ENCODE measurements at places on chromosomes 13 and 19.
A peak's percentile ranks its signal among the peaks of the same experiment; 100 is the strongest.

- DNase-seq: peak; percentile 45
Measured at GRCh38 chr19:5967994-5968430, 9.9 kb downstream of the RANBP3 start.

- DNase-seq: no peak
Measured at GRCh38 chr19:46303691-46304397, 7.0 kb downstream of the HIF3A start.

DNA sequence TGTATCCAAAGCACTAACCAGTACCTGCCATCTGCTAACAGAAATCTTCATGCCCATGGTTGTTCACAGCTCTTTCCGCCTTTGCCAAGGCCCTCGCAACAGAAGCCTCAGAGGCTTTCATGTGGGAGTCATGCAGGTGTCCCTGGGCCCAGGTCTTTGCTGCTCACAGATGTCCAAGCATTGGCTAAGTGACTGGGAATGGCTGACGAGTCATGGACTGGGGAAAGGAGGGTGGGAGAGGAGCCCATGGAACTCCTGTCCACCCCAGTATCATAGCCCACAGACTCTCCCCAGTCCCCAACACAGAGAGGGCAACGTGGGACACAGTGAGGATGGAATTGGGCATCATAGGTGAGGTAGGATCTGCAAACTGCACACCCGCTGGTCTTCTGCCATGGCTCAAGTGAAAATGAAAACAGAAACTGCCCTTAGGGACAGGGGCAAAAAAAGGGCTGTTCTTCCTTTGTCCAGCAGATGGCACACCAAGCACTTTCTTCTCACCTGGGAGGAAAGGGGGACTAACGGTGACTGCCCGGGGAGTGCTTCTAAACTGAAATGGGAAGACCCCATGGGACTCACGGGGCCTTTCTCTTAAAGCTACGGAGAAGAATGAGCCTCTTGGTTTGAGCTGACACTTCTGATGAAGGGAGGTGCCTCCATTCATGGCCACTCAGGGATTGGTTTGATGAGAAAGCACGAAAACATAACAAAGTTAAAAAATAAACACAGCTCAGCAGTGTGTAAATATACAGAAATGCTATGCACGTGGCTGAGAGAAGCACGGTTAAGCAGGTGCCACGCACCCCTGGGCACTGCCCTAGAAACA is 11.1 kb upstream of the DHRS12 start:
- peak; percentile 63 for DNase-seq

GRCh38 chr13:49933511-49933910 is 2.6 kb downstream of the SPRYD7 start:
- DNase-seq: no peak

- no peak for DNase-seq
Measured at GRCh38 chr13:26485786-26486185, 71.7 kb upstream of the WASF3 start.

- DNase-seq: no peak
Measured at GRCh38 chr13:80726868-80727267, 385.9 kb upstream of the SPRY2 start.

- no peak for DNase-seq
Measured at GRCh38 chr13:80379245-80379644, 38.3 kb upstream of the SPRY2 start.

- DNase-seq: no peak
Measured at GRCh38 chr19:50649433-50650391, at the start of gene C19orf81. C19orf81 (plus strand) TSS chr19:50649445; CDS start chr19:50649445, 0 bp downstream.

DNA sequence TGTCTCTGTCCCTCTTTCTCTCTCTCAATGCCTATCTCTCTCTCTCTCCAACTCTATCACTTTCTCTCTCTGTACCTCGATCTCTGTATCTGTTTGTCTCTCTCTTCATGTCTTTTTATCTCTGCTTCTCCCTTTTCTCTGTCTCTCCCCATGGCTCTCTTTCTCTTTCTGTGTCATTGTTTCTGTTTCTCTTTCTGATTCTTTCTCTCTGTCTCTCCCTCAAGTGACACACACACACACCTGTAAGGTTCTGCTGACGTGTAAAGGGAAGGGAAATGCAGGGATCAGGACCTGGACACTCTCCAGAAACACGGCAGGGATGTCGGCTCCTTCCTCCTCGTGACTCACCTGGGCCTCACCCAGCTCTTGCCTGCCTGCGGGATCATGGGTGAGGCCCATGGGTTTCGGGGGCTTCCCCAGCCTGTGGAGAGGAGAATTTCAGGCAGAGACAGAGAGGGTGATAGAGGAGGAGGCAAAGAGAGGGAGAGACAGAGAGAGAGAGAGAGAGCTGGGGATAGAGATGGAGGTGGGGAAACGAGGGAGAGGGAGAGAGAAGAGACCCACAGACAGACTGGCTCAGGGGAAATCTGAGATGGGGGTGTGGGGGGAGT is 5.4 kb upstream of the PLAUR start:
- no peak for DNase-seq

GRCh38 chr13:84439108-84439507 is 556.8 kb upstream of the SLITRK1 start:
- no peak for DNase-seq

DNA sequence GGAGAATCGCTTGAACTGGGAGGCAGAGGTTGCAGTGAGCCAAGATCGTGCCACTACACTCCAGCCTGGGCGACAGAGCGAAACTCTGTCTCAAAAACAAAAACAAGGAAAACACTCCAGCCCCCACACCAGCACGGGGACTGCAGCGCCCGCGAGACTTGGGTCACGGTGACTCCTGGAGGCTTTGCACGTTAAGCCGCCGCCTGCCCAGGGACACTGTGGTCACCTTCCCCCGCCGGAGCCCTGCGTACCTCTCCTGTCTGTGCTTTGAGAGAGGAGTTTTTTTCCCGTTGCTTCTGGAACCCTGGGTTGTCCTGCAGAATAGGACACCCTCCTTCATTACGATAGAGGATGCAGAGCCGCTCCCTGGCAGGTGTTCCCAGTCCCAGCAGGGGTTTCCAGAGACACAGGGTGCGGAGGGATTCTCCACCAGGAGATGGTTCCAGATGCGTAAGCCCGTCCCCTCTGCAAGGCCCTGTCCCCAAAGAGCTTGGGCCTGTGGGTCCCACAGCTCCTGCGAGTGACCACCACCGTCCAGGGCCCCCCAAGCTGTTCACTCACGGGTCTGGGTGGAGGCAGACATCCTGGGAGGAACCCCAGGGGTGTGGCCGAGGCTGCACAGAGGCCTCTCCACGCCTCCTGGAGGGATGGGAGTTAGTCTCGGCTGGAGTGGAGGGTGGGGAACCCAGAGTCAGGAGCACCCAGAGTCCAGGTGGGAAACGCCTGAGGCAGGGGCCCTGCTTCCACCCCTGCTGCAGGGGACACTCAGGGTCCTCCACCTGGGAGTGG is 42.8 kb upstream of the NDUFS7 start:
- no peak for DNase-seq

- peak; percentile 36 for DNase-seq
Measured at GRCh38 chr19:41997121-41997850, 3.3 kb upstream of the ATP1A3 start.

- DNase-seq: no peak
Measured at GRCh38 chr13:108917581-108917980, 288.2 kb downstream of the MYO16 start.

DNA sequence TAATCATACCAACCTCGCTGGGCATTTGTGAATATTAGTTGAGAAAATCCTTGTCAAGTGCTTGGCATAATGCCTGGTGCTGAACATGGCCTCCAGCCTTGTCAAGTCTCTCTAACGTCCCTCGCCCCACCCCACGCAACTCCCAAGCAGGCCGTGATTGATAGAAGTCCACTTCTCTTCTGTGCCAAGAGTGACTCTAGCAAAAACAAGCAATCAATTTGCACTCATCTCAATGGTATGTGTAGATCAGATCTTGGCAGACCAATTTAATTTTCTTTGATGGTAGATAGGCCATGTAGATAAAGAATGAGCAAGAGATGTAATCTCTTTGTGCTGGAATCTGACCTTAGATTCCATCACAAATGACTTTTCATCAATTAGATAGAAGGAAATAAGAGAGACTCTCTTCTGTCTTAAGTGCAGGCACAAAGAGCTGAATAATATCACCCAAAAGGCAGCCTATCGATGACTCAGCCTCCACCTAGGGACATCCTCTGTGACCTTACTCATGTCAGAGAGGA is 31.0 kb upstream of the KATNAL1 start:
- no peak for DNase-seq

DNA sequence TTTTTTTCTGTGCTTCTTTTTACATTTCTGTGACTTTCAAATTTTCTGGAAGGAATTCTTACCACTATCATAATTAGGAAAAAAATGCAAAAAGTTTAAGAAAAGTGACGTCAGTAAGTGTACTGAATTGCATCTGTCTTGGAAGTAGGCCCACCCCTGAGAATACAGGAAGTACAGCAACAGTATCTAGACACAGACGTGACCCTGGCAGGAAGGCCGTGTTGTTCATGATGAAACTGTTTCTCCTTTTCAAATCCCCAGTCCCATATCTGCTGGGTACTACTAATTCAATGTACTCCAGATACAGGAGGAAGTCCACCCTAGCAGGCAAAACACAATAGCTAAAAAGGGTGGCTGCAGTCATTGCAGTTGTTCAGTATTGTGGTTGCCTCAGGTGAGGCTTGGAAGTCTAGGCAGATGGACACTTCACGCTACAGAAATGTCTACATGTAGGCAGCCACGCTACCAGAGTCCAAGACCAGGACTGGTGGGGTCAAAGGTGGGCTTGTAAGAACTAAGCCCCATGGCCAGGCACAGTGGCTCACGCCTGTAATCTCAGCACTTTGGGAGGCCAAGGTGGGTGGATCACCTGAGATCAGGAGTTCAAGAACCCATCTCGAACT is 49.6 kb upstream of the MED4 start:
- DNase-seq: no peak

DNA sequence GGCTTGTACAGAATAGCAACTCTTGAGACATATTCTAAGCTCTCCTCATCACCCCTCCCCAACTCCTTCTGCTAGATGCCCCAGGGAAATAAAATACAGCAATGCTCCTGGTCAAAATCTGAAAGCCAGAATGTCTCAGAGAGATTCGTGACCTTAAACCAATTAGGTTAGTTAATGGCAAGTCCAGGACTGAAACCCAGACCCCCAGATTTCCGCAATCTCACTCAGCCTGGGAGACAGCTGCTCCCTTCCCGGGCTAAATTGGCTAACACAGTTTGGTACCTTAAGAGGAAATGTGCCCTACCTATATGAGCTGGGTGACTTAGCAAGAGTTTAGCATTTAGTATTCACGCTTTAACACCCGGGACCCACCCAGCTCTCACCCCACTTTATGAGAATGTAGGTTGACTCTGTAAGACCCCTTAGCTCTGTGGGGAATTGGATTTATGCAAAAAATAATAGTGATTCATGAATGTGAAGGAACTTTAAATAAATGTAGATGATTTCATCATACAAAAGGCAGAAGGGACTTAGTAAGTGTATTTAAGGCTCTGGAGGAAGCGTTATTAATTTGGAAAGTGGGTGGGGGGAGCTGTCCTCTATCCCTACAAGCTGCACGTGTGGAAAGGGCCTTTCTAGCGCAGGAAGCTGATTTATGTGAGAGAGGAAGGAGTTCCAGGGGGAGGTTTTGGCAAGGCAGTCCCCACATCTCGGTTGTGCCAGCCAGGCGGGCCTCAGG is 1.1 kb downstream of the DLEU7 start:
- DNase-seq: no peak

GRCh38 chr13:40519637-40520036 is 146.8 kb downstream of the FOXO1 start:
- no peak for DNase-seq

GRCh38 chr13:26599860-26600259 is 42.4 kb downstream of the WASF3 start:
- DNase-seq: no peak

- DNase-seq: no peak
Measured at GRCh38 chr13:65660731-65661130, 1569.4 kb downstream of the PCDH9 start.

GRCh38 chr19:18014197-18014596 is 6.2 kb downstream of the ARRDC2 start:
- no peak for DNase-seq

DNA sequence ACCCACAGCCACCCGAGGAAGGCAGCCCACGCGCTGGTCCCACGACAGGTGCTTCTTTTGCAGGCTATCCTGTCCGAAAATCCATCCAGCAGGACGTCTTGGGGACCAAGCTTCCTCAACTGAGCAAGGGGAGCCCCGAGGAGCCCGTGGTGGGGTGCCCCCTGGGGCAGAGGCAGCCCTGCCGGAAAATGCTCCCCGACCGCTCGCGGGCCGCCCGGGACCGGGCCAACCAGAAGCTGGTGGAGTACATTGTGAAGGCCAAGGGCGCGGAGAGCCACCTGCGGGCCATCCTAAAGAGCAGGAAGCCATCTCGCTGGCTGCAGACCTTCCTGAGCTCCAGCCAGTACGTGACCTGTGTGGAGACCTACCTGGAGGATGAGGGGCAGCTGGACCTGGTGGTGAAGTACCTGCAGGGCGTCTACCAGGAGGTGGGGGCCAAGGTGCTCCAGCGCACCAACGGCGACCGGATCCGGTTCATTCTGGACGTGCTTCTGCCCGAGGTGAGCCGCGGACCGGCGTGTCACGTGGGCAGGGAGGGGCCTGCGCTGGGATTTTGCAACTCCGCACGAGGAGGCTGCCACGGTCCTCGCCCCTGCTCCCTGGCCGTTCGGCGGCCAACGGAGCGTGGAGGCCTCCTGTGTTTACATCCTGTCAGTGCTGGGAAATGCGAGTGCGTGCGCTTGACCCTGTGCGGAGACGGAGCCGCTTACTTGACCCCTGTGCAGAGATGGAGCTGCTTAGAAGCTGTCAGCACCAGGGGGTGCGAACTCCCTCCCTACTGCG is 12.9 kb upstream of the NDUFS7 start:
- DNase-seq: no peak

GRCh38 chr13:66171920-66172319 is 1058.2 kb downstream of the PCDH9 start:
- DNase-seq: no peak

- DNase-seq: no peak
Measured at GRCh38 chr13:110856942-110857835, 57.7 kb downstream of the ANKRD10 start.

DNA sequence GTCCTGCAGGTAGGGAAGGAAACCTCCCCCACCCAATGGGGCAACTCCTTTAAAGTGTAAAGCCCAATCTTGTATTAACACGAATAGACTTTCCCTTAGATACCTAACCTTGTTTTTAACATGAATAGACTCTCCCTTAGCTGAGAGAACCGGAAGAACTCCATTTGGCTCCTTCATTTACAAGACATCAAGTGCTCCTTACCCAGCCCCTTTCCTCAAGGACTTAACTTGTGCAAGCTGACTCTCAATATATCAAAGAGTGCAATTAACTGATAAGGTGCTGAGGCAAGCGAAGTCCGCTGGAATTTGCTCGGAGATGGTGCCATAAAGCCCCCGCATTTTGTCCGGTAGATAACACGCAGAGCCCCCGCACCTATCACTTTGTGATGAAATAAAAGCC is 9.9 kb upstream of the ZNF90 start:
- DNase-seq: no peak

GRCh38 chr19:50449236-50449899 is 16.7 kb downstream of the MYBPC2 start:
- DNase-seq: no peak

- no peak for DNase-seq
Measured at GRCh38 chr13:110197026-110197425, 109.9 kb downstream of the COL4A1 start.

DNA sequence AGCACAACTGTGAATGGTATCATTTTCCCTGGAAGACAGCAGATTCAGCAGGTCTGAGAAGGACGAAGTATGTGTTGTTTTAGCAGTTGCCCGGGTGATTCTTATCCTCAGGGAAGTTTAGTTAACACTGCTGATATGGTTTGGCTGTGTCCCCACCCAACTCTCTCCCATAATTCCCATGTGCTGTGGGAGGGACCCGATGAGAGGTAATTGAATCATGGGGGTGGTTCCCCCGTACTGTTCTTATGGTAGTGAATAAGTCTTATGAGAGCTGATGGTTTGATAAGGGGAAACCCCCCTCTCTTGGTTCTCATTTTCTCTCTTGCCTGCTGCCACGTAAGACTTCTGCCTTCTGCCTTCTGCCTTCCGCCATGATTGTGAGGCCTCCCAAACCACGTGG is 81.0 kb upstream of the UBAC2 start:
- peak; percentile 4 for DNase-seq

All from stimulated activated CD8-positive, alpha-beta memory T cell treated with anti-CD3 and anti-CD28 coated beads, Interleukin-2, amount 100 ng/mL, for 48 hours (primary cell).